ENCODE measurements at places on chromosomes 16 and 17. TPM values are rescaled to one million over a fixed set of nuclear protein-coding genes. Genes with fewer than 3 reads are reported as not detected.

GRCh38 chr16:27235938-27236245 lies 32.6 kb downstream of the KDM8 start:
- DNase-seq, result no peak

DNA sequence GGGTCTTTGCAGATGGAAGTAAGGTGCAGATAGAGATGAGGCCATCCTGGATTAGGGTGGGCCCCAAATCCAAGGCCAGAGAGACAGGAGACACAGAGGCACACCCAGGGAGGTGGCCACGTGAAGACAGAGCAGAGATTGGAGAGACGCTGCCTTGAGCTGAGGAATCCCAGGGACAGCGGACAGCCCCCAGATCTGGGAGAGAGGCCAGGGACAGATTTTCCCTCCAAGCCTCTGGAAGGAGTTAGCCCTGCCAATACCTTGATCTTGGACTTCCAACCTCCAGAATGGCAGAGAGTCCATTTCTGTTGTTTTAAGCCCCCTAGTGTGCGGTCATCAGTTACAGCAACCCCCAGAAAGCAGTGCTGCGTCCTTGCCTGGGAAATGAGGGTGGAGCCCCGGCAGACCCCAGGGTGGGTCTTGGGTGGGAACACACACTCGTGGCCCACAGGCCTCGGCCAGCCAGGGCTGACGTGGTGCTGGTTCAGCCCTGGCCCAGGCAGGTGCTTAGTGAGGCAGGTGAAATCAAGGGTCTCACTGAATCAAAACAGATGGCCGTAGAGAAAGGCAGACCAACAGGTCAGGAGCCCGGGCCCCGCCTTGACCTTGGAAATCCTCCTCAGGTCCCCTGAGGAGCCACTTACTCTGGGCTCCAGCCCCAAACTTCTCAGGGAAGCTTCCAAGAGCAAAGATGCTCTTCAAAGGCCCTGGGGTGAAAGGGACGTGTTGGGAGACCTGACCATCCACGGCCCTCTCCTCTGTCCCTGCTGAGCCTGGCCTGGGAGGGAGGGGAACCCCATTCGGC lies 169.3 kb downstream of the RBFOX3 start:
- DNase-seq, result no peak

DNA sequence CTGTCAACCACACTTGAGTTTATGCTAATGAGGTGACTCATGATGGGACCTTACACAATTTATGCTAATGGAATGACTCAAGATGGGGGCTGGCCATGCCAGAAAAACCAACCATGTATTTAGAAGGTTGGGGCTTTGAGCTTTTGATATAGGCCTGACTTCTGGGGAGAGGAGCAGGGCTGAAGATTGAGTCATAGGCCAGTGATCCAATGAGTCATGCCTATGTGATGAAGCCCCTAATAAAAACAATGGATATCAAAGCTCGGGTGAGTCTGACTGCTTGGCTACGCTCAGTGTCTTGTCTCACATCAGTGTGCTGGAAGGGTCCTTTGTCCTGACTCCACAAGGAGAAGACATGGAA lies 7.3 kb downstream of the MFSD6L start:
- DNase-seq, result no peak

- DNase-seq, result no peak
Observed at GRCh38 chr16:86854058-86854621, 275.8 kb downstream of the FOXL1 start.

DNA sequence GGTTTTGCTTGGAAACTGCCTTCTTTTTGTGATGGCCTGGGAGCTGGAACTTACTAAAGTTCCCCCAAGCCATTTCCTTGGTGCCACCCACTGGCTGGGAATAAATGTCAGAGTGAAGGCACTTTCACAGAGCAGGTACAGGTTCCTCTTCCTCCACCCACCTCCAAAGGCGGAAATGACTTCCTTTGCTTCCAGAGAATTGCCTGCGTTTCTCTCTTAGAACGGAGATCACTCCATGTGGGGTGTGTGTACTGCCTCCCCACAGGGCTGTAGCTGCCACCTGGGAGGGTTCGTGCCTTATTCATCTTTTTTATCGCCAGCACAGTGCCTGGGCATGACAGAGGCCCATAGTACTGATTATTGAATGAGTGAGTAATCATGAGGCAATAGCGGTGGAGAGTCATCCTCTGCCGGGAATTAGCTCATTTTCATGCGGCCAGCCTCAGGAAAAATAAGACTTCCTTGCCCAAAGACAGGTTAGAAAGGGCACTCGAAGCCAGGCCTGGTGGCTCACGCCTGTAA lies 32.2 kb upstream of the HAS3 start:
- no peak for DNase-seq

DNA sequence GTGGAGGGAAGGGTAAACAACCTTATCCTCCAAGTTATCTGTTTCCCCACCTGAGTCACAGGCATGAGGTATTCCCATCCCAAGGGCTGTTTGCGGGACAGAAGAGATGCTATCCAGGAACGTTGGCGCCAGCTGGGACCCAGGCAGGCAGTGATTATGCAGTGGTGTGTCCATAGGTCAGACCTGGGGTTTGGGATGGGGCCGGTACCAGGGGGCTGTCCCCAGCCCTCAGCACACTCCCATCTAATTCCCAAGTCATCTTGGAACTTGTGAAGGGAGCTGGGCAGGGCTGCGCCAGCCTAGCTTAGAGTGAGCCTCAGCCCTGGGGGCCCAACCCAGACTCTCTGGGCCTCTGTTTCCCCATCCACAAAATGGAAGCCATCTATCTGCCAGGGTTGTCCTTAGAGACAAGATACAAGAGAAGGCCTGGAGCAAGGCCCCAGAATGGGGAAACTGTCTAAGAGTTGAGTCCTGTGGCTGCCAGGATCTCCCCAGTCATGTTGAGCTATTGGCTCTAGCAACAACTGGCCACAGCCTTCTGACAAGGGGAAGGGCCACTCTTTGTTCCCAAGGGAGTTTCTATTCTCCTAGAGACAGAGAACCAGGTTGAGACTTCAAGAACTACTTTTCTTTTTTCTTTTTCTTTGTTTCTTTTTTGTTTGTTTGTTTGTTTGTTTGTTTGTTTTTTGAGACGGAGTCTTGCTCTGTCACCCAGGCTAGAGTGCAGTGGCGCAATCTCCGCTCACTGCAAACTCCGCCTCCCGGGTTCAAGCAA lies 9.8 kb upstream of the JUP start:
- DNase-seq, result no peak

DNA sequence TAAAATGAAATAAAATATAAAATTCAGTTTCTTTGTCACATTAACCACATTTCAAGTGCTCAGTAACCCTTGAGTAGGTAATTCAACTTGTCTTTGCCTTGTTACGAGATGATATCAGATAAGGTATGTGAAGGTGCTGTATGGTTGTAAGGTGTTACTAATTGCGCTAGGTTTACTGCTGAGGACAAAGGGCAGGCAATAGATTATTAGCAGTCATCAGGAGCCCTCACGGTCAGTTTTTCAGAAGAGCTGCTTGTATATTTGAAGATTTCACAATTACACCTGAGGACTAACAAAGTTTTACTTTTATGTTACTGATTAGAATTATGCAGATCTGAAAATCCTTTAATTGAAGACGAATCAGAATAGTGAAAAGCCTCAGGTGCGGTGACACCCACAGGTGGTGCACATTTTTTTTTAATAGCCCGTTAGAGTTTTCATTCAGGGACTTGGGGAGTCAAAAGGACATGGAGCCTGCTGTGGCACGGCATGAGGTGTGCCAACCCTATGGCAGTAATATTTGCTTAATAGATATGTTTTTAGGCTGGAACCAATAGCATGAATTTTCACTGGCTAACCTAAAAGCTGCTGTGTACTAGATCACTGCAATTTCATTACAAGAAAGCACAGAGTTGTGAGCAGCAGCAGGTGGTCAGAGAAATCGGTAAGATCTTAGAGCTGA lies 16.4 kb downstream of the NDEL1 start:
- no peak for DNase-seq

GRCh38 chr17:51455211-51455610 lies 194.9 kb downstream of the UTP18 start:
- no peak for DNase-seq

- no peak for DNase-seq
Observed at GRCh38 chr16:35142147-35142808, 1682.9 kb downstream of the TP53TG3F start.

- DNase-seq, result no peak
Observed at GRCh38 chr16:46713634-46714033, 24.2 kb downstream of the ORC6 start.

DNA sequence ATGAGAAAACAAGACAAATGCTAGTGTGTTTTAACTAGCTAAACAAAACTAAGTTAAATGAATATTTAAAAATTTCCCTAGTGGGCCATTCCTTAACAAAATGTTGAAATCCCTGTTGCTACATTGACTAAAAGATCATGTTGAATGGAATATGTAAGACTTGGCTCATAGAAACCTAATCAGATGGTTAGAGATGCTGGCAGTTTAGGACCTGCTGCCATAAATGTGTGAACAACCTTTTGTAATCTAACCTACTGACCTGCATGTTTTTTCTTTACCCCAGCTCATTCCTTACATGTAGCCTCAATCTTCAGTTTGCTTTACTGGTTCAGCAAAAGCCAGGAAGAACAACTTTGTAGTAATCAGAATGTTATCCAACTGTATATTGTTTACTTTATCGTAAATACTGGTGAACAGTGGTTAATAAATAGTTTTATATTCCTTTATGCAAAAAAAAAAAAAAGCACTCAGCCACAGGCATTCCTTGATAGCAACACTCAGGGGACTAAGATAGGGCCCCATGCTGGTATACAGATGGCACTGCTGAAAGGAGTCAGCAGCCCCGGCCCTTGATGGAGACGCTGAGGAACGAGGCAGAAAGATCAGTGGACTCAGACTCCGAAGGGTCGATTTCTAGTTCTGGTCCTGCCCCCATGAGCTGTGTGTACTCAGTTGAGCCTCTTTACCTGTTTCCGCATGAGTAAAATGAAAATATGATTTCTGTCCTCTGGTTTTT lies 78.2 kb downstream of the MARF1 start:
- DNase-seq, result no peak

DNA sequence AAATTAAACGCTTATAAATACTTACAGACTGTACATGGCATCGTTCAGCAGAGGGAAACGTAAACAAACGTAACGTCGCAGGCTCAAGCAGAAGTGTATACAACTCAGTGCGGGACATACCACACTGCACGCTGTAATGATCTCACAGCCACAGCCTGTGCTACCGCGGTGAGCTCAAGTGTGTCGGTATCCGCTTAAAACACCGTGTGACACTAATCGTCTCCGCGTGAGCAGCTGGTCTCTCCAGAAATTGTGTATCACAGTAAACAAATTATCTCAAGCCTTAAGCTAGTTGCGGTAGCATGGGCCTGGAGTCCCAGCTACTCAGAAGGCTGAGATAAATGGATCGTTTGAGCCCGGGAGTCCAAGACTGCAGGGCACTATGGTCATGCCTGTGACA lies 115.3 kb downstream of the ANKRD11 start:
- no peak for DNase-seq

DNA sequence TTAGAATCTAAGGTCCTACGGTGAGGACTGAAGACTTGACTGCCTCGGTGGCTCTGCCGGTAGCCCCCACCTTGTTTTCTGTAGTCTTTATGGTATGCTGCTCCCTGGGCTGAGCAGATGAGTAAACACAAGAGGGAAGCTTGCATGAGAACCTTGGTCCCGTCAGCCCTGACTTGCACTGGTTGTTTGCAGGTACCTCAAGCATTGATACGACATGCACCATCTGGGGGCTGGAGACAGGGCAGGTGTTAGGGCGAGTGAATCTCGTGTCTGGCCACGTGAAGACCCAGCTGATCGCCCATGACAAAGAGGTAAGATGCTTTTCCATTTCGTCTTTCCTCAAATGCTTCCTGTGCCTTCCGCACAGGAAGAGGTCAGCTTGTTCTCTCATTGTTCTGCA lies 21.1 kb upstream of the TACO1 start:
- no peak for DNase-seq

DNA sequence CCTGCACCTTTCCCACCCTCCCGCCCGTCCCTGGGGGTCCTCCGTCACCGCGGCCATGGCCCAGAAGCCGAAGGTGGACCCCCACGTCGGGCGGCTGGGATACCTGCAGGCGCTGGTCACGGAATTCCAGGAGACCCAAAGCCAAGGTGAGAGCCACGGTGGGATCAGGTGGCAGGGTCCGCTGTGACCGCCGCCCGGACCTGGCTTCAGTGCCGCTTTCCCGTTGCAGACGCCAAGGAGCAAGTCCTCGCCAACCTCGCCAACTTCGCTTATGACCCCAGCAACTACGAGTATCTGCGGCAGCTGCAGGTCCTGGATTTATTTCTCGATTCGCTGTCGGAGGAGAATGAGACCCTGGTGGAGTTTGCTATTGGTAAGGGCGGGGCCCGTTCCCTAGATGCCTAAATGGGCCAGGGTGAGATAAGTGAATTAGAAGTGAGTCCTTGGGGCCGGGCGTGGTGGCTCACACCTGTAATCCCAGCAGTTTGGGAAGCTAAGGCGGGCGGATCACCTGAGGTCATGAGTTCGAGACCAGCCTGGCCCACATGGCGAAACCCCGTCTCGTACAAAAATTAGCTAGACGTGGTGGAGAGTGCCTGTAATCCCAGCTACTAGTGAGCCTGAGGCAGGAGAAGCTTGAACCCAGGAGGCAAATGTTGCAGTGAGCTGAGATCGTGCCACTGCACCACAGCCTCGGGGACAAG lies 617 bp downstream of the ARMC7 start:
- DNase-seq, result no peak

- no peak for DNase-seq
Observed at GRCh38 chr17:81387100-81388090, 7.9 kb upstream of the BAHCC1 start.

DNA sequence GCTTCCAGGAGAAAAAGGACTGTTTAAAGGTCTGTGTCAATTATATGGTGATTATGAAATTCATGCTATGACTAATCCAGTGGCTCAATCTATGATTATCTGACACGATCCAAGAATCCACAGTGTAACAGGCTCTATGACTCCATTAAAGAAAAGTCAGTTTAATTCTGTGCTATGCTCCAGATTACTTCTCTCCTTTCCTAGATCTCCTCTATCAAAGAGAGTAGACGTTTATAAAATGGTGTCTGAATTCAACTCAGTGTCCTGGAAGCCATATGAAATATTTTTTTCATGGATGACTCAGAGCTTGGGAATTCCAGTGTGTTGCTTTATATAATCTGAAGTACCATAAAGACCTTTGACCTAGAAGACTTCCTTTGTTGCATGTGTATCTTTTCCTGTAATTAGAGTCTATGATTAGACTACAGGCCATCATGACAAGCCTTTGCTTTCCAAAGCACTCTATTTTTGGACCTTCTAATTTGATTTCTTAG lies 27.0 kb upstream of the NF1 start:
- DNase-seq, result no peak

GRCh38 chr17:64146418-64147109 lies 16.6 kb upstream of the ERN1 start:
- DNase-seq, result peak; percentile 64

DNA sequence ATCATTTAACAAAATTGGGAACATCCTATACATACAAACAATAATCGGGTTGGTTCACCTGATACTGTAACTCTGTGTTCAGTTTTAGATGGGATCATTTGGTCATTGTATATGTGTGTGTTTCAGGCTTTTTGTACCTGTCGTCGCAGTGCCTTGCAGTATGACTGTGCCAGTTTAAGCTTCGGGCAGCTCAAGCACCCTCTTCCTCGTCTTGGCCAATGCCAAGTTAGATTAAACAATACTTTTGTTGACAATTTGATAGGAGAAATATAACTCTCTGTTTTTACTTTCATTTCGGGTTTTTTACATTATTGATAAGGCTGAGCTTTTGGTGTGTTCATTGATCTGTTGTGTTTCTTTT lies 37.0 kb upstream of the ARHGAP17 start:
- no peak for DNase-seq

The SLC4A1 gene
- polyA plus RNA-seq, result not detected

The TP53TG3F gene
- polyA plus RNA-seq, result not detected

The DHRS7C gene
- not detected for polyA plus RNA-seq

The PAFAH1B1 gene
- 12.5 TPM for polyA plus RNA-seq

The ABCA9 gene
- not detected for polyA plus RNA-seq

The KRT20 gene
- not detected for polyA plus RNA-seq

The TLCD3A gene
- polyA plus RNA-seq, result 0.98 TPM

The ABCC12 gene
- polyA plus RNA-seq, result not detected

The HBQ1 gene
- polyA plus RNA-seq, result 0.71 TPM

The TOM1L1 gene
- not detected for polyA plus RNA-seq
